ENCODE measurements at places on chromosomes 11 and 22.

DNA sequence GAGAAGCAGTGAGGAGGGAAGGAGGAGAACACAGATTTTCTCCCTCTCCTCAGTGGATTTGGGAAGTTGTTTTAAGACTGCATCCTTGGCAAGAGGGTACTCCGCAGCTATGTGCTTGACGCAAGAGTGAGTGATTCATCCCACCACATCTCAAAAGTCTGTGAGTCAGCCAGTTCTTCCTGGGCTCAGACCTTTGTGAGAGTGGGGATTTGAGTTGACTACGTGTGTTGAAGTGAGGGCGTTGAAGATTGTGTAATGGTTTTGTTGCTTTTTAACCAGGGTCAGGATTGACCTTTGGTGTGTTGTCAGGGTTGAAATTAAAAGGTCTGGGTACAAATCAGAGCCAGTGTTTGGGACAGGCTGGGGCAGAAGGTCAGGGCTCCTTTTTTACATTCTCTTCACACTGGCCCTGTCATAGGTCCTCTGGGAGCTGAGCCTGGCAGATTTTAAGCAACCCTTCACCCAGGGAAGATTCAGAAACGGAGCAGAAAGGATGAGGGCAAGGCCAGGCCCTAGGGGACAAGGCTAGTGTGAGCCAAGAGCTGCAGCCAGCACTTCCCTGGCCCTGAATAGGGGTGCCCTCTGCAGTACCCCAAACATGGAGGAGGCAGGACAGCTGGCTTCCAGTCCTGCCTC is 4.2 kb upstream of the C11orf86 start:
- peak; percentile 51 for DNase-seq

DNA sequence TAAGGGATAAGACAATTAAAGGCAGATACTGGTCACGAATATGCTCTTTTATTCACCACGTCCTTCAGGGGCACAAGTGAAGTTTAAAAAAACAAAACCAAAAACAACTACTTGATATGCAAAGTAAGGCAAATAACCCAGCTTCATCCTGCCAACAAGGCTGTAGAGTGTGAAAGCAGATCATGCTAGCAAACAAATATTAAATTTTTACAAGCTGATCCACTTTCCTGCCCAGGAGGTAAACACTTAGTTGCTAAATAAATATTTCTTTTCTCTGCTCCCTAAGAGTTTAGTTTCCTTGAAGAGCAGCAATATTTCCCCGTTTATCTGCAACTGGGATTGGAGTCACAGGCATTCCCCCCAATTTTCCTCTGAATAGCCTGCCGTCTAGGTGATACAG is 300.2 kb downstream of the LARGE1 start:
- no peak for DNase-seq

GRCh38 chr22:45612940-45613339 is 58.7 kb upstream of the ATXN10 start:
- no peak for DNase-seq

DNA sequence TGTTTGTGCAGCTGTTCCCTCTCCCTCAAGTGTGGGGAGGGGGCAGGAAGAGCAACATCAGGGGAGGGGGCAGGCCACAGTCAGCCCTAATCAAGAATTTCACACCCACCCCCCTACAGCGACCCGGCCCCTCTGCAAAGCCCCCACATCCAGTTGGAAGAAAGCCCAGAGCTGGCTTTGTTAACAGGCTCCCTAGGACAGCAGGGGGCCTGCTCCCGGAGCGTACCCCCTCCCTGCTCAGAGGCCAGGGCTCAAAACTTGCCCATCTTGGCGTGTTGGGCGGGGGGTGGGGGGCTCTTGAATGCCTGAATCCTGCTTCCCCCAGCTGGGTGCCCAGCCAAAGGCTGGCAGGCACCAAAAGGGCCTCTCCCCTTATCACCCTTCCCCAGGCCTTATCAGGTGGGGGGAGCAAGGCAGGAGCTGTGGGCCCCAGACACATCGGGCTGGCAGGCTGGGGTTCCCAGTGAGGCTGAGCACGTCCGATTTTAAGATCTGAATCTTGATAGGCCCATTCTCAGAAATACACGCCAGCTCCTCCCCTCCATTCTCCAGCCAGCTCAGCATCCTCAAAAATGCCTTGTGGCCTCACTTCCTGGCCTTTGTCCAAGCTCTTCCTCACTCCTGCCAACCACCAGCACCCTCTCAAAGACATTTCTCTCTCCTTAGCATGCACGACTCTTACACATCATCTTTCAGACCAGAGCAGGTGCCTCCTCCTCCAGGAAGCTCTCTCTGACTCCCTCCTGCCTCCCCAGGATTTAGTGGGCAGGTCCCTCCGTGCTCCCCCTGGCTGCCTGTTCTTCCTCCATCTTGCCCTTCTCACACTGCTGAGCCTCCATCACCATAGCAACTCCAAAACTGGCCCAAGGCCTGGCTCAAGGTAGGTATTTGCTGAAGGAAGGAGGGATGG is 384.8 kb downstream of the MN1 start:
- DNase-seq = no peak

DNA sequence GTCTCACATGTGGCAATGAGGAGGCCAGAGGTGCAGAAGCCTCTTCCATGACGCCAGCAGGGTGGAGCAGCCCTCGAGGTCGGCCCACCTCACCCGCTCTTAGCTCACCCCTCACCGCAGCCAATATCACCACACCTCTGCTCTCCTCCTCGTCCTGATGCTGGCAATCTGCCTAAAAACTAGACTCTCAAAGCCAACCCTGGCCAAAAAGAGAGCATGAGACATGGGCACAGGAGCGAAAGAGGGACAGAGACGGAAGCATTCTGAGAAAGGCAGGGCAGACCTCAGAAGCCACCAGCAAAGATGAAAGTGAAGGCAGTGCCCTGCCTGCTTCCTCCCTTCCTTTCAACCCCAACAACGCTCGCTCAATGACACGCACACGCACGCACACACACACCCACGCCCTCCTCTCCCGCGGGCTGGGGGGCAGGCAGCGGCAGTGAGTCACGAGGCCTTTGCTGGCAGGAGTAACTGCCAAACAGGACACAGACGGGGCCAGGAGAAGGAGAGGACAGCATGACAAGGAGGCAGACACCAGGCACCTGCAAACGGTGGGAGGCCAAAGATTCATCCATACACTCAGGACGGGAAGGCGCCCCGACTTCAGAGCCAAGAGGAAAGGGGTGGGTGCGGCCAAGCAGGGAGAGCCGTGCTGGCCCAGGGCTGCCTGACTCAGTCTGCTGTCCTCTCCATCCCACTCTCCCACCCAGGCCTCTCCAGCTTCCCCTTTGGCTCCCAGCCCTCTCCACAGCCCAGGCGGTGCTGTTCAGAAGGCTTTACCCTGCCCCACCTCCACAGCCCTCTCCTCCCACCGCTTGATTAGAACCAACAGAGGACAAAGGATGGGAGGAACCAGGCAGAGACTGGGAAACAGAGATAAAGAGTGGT is 11.4 kb downstream of the IGSF9B start:
- no peak for DNase-seq

DNA sequence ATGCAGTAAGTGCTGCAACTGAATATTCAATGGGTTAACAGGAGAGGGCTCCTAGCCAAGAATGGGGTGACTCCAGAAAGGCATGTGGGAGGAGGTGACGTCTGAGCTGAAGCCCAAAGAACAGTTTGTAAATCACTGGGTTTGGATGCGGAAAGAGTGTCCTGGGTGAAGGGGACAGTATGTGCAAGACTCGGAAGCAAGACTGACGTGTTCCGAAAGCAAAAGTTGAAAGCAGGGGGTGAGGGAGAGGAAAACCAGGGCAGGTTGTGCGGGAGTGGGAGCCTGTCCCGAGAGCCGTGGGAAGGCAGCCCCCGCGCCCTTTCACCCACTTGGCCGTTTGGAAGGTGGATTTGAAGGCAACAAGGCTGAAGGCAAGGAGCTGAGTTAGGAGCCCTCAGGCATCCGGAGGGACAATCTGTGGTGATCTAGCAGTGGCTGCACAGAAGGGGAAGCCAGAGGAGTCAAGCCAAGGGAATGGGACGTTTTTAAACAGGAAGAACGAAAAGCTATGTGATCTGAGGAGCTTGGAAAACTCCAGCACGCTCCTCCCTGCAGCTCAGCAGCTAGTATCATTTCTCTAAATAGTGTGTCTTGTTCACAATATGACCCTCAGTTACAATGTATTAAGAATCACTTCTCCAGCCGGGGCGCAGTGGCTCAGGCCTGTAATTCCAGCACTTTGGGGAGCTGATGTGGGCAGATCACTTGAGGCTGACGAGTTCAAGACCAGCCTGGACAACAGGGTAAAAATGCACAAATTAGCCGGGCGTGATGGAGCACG is 7.7 kb downstream of the SLC25A18 start:
- DNase-seq = no peak

DNA sequence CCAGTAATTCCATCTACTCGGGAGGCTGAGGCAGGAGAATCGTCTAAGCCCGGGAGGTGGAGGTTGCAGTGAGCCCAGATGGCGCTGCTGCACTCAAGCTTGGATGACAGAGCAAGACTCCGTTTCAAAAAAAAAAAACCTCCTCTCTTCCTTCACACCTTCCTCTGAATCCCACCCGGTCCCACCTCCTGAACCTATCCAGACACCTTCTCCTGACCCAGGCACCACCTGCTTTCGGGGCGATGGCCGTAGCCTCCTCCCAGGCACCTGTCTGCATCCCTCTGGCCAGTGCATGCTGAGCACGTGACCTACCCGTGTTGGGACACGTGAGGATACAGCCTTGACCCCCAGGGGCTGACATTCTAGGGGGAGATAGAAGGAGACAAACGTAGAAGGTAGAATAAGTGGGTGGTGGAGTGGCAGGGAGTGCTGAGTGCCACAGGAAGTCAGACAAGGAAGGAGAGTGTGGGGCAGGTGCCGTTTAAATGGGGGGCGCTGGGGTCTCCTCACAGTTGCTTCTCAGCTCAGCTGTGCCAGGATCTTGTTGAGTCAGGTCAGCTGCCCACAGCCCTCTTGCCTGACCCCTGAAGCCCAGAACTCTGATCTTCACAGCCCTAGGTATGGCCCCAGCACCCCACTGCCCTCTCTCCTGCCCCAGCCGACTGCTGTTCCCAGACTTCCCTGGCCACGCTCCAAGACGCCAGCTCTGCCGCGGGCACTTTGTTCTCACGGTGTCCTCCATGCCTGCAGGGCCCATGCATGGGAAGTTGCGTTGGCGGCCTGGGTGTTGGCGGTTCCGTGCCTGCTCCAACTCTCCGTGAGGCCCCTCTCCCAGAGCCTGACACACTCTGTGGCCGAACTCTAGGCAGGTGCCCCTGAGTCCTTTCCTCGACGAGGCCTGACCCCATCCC is 1.2 kb upstream of the MIOX start:
- peak; percentile 75 for DNase-seq

DNA sequence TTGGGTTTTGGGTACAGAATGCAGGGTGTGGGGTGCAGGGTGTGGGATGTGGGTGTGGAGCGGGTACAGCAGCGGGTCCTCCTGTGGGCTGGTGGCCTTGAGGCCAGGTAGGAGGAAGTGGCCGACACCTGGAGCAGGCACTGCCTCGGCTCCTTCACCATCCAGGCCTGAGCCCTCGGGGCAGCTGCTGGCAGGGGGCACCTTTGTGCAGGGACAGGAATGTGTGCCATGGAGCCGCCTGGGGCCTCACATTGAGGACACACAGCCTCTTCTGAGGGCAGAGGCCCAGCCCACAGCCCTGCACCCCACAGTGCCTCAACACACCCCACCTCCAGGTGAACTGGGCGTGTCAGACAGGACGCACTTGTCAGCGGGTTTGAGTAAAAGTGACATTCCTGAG is 984.0 kb downstream of the BRD1 start:
- no peak for DNase-seq

DNA sequence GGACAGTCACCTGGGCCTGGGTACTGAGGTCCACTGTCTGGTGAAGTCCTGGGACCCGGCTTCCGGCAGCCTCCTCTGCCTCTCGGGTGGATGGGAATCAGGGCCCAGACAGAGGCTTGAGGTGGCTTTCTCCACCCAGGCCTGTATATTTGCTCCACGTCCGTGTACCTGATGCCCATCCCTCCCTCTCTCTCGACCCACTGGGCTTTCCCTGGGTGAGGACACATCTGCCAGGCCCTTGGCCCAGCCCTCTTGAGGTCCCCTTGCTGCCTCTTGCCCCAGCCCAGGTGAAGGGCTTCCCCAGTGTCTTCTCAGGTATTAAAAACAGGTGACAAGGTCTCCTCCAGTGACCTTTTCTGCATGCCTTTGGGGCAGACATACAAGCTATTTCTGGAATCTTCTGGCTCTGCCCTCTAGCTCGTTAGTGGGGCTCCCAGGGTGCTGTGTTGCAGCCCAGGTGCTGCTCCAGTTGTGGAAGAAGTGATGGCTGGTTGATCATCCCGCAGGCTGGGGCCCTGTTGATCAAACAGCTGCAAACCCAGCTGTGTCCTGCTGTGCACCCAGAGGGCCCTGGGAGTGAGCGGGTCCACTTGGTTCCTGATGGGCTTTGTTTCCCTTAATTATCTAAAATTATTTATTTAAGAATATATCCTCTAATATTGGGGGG is 25.5 kb upstream of the ACR start:
- no peak for DNase-seq

- no peak for DNase-seq
Observed at GRCh38 chr22:40323681-40324171, 22.6 kb upstream of the ADSL start.

DNA sequence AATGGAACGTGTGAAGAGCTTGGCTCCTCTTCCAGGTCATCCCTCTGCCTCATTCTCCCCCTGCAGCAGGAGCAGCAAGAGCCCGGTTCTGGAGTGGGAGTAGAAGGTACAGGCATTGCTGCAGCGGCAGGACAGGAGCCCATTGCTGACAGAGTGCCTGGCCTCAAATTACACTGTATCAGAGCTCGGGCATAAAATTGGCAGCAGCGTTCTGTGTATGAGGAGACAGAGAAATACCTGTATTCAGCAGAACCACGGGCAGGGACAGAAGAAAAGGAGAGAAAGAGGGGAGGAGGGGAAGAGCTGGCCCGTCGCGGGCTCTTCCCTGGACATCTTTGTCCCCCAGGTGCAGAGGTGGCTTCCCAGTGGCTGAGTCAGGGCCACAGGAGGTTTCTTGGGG is 2.6 kb upstream of the NCF4 start:
- no peak for DNase-seq

DNA sequence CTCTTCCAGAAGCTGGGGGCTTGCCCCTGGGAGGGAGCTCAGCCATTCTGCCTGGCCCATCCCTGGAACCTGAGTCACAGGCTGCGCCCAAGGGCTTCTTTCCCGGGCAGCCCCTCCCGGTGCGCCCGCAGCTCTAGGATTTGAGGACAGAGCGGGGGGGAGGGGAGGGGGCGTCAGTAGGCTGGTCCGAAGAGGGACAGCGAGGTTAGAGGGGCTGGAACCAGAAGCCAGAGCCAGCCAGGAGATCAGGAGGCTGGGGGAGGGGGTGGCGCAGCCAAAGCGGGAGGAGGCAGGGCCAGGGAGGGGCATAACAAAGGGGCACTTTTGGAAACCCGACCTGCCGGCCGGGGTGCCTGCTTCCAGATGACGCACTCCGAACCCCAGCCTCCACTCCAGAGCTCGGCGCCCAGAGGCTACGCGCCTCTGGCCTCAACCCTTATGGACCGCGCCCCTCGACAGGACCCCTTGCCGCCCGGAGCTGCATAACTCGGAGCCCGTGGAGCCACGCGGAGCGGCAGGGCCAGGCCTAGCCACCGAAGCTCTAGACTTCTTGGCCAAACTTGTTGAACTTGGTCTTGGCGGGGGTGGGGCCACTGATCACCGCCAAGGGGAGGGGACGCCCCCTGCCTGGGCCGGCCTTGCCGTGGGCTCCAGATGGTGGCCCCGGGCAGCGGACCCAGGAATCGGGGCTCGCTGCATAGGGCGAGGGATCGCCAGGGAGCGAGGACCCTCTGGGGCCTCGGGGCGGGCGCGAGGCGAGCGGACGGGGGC is 744 bp downstream of the PACSIN3 start:
- peak; percentile 39 for DNase-seq

All from DMS53 (cell line).